Stimulated activated CD4-positive, alpha-beta T cell treated with anti-CD3 and anti-CD28 coated beads, Interleukin-15, amount 100 ng/mL, for 1 hour (primary cell): ENCODE measurements at places on chromosomes 2 and 18.

- DNase-seq = no peak
Observed at GRCh38 chr2:238938003-238938400, 90.1 kb downstream of the TWIST2 start.

GRCh38 chr2:42921147-42921520, 128.8 kb upstream of the HAAO start:
- DNase-seq = no peak

DNA sequence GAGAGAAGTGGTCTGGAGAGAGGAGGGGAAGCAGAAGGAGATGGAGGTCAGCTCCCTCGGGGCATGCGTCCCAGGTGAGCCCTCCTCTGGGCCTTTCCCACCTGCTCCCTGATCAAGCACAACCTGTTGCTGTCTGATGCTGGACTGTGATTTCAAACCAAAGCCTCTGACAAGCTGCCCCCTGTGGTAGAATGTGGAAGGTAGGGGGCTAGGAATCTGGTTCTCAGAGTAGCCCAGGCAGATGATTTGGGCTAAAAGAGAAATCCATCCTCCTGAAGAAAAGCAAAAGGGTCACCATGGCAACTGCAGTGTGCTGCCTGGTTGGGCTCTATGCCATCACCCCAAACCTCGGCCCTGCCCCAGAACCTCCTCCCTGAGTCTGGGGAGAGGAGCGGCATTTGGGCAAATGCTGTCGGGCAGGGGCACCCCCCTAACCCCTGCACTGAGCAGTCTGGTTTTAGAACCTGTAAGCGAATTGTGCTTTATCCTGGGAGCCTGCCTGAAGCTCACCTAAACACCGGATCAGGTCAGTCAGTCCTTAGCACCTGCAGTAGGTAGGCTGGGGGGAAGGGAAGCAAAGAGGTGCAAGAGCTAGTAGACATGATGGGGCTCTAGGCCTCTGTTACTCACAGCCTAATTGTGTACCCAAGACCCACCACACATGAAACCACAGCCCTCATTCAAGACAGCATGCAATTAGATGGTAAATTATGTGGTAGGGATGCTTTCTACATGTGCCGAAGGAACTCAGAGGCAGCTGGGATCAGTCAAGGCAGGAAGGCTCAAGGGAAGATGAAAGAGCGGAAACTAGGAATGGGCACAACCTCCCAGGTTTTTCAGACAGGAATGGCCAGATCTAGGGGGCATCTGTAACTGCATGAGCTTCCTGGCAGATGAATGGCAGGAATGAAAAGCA, 83.5 kb downstream of the DNMT3A start:
- DNase-seq = no peak

DNA sequence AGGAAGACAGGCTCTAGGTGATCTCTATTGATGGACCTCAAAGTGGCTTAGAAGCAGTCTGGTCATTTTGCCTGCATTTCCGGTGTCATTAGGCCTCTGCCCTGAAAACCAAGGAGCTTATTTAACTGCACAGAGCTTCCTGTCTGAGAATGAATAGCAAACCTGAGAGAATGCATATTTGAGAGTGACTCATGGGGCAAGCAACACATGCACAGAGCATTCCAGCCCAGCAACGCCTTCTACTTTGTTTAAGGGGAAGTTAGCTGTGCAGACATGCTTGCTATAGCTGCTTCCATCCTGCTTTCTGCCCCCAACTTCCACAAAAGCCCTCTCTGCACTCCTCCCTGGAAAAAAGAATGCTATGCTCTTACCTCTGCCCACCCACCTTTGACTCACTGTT, 232.8 kb downstream of the GRB14 start:
- no peak for DNase-seq

GRCh38 chr2:190343089-190343535, 277 bp upstream of the INPP1 start:
- no peak for DNase-seq

DNA sequence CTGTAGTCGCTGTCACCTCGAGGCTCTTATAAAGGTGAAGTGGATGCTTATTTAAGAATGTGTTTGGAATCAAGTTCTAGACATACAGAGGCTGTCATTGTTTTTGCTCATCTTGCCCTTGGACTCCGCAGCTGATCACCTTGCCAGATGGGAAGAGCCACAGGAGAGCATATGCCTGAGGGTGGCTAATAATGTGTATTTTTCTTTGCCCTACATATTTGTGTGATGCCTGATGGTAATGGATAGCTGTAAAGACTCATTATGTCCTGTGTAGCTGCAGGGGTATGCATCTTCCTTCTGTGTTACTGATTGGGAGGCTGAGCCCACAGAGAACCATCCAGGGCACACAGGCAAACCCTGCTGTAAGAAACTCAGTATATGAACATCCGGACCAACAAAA, 61.7 kb downstream of the PRKCE start:
- no peak for DNase-seq

DNA sequence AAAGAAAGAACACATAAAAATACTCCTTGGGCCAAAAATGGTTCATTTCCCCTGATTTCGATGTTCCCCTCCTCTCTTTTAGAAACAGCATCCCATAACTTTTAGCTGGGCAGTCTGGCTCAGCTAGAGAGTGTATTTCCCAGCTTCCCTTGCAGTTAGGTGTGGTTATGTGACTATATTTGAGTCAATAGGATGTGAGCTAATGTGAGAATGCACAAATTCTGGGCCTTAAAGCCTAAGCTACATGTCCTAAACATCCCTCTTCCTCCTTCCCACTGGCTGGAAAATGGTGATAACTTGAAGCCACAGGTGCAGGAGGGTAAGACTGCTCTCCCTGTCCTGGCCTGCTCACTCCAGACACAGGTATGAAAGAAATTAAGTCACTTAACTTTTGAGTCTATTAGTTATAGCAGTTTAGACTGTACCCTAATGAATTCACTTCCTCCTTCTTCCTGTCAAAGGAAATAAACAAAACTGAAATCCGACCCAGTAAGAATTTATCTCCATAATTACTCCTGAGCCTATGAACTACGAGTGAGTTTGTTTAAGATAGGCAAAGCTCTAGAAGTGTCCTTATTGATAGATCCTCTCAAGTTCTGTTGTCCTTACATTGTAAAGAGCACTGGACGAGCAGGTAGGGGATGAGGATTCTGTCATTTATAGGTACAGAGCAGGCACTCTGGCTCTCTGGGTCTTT, 177.6 kb downstream of the MTX2 start:
- DNase-seq = no peak

GRCh38 chr2:20196657-20197161, 28.2 kb downstream of the SDC1 start:
- DNase-seq = no peak

- DNase-seq = no peak
Observed at GRCh38 chr2:37323176-37323780, 1.4 kb downstream of the PRKD3 start.

- DNase-seq = no peak
Observed at GRCh38 chr2:209772290-209772685, 656 bp downstream of the UNC80 start.

GRCh38 chr2:102269200-102269524, 42.2 kb upstream of the IL1RL1 start:
- DNase-seq = no peak

DNA sequence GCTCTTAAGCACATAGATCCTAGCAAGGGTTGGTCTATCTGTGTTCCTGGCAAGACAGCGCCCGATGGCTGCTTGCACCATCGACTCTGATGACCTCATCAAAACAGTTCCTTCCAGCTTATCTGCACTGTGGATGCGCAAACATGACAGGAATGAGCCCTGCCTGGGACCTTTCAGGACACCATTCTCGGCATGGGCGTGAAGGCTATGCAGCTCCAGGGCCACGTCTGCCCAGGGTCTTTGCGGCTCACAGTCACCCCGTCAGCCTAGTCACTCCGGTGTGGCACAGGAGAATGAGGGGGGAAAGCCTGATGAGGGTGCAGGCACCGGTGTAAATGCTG, 147.8 kb upstream of the TWIST2 start:
- no peak for DNase-seq

GRCh38 chr18:23837591-23837990, 148.3 kb downstream of the LAMA3 start:
- no peak for DNase-seq

DNA sequence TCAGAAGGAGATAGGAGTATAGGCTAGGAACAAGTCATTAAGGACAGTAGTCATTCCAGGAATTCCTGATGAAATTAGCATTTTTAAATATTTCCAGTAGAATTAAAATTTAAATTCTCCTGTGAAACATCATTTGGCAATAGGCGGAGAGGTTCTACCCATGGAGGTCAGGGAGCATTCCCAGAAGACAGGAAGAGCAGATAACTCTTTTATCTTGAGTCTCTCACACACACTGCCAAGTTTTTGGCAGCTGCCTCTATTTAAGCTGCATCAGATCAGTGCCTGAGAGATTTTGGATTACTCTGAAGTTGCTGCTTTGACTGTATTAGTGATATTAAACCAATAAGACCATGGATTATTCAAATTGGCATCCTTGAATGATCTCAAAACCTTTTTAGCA, 714.7 kb downstream of the EPHA4 start:
- no peak for DNase-seq
